ENCODE measurements at places on chromosomes 1 and 21.

- no peak for DNase-seq
Measured at GRCh38 chr1:6747674-6748073, 37.6 kb upstream of the CAMTA1 start.

- DNase-seq: no peak
Measured at GRCh38 chr1:205536759-205537361, 32.4 kb downstream of the CDK18 start.

GRCh38 chr1:199700551-199700950 is 327.0 kb upstream of the NR5A2 start:
- no peak for DNase-seq

DNA sequence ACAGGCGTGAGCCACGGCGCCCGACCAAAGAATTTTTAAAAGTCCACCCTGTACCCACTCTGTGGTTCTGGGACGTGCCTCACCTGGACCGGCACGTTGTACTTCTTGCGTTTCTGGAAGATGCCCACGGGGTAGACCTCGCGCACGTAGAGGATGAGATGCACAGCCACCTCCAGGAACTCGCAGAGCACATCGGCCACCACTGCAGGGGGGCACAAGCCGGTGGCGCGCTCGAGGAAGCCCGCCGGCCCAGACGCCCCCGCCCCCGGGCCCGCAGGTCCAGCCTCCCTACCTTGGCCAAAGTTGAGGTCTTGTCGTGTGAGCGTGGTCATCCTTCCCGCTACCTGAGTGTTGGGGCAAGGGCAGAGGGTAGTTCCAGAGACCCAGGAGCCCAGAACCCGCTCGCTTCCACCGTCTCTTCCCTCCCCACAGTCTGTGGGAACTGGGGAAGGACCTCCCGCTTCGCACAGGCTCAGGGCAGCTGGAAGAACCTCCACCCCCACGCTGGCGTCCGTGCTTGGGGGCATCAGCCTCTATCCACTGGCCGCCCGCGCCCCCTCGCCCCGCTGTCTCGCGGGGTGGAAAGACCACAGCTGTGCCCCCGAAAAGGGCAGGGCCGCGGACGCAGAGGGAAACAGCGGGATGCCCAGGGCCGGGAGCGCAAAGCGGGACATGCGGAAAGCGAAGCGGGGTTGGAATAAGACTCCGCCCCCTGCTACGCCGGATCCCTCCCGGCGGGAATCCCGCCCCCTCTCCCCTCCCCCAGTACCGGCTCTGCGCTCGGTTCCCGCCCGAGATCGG is 478 bp downstream of the MAD2L2 start:
- no peak for DNase-seq

DNA sequence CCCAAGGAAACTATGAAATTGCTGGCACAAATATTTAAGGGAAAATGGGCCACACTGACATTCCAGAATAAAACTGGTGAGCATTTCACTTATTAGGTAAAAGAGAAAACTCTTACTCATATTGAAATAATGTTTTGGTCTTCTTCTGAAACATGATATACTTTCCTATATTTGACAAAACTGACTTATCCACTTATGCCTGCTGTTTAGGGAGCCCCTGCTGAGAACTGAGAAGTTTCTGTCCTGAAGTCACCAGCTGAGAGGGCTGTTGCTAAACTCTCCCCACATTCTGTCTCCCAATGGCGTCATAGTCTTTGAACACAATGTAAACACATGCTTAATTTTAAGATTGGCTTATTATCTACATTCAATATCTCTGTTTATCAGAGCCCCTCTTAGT is 46.8 kb upstream of the ZC3H11B start:
- DNase-seq: no peak

DNA sequence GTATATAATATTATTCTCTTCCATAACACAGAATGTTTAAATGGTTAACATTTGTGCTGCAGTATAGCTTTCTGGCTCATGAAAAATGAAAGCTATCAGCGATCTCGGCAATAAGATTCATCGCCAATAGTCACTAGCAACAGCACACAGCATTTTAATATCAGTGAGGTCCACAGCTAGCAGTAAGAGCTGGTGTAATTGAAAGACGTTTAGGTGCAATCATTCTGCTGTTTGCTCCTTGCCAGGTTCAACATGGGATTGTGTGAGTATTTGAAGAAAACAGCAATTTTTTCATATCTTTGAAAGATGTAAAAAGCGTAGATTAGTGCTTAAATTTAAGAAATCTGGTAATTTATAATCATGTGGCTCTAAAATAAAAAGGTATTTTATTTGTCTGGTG is 20.1 kb downstream of the PRKACB start:
- DNase-seq: no peak

DNA sequence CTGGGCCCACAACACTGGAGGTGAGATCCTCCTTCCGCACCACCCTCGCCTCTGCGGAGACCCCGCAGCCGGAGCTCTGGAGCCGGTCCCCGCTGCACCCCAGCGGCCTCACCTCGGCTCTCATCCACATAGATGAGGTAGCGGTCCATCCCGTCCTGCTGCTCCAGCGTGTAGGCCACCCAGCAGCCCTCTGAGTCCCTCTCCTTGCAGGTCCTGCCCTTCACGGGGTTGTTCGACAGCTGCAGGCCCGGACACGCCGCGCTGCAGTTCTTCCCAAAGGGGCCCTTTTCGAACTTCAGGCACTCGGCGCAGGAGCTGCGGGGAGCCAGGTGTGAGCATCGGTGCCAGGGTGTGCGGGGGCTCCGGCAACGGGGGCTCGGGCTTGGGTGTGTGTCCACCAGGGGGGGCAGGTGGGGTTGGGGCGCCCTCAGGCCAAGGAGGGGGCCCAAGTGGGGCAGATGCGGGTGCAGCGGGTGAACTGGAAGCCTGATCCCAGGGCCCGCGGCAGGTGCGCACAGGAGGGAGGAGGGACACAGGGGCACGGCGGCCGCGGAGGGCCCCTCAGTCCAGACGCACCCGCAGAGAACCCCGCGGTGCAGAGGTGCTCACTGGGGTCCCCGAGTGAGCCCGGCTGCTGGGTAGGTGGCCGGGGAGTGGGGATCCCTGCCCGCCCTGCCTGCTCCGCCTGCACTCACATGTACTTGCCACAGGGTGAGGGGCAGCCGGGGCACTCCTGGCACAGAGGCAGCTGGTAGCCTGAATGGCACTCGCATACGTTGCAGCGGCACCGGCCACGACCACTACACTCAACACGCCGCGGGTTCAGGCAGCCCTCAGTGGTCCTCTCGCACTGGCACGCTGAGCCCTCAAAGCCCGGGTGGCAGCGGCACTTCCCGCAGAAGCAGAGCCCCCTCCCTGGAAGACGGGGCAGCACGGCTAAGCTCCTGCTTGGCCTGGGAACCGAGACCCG is 15.4 kb upstream of the PTTG1IP start:
- DNase-seq: no peak

GRCh38 chr1:35434703-35435102 is 122.5 kb downstream of the KIAA0319L start:
- no peak for DNase-seq

GRCh38 chr1:62905309-62905708 is 121.4 kb downstream of the ATG4C start:
- DNase-seq: no peak

GRCh38 chr1:178341261-178341956 is 155.4 kb downstream of the CLEC20A start:
- DNase-seq: no peak

DNA sequence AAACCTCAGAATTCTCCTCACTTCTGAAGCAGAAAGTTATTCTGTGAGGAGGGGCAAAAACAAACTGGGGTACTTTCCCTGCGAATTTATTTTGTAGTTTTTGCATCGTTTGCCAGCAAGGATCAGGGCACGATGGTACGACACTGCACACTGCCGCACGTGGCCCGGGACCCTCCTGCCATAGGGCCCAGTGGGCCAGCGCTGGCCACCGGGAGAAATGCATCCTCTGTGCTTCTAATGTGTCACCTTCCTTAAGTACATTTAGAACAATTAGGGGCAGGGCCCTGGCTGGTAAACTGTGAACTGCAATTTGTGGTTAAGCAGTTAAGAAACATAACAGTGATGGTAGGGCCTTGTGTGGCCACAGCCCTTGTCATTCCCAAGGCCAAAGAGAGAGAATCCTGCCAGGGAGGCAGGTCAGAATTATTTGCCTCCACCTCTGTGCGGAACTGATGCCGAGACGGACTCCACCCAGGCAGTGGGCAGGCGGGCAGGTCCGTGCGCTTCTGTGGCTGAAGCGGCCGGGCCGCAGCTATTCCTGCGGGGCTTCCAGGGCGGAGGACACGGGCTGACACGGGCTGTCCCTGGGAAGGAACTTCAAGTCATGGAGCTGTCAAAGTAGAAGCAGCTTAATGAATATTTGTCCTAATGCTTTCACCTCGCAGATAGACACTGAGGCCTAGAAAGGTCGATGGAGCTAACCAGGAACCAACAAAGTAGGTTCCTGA is 12.5 kb downstream of the GPR137B start:
- DNase-seq: no peak

DNA sequence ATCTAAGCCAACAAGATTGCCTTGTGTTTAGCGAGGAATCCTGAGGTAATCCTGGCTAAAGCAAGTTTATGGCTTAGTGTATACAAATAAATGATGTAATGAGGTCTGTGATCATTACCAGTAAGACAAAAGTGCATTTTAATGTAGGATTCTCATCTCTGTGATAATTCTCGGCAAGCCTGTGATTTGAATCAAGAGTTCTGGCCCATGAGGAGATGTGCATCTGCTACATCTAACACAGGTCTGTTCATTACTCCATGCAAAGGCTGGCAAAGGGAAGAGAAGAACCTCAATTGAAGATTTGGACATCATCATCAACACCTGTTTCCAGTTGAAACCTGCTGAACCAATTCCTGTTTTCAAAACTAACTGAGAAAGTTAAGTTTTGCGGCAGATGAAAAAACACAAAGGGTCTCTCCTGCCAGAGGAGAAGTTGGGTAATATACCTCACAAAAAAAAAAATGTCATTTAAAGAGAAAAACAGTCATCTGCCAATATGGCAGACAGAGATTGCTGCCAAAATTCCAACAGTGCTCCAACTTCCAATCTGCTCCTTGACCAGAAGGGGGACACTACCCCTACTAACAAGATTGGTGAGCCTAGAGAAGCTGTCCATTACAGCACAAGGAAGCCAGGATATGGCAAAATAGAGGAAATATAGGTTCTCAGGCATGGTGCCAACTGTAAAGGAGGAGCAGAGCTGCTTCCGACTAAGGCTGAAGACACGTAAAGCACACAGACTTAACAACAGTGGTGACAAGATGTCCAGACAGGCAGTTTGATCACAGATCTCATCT is 453.7 kb downstream of the TTLL7 start:
- no peak for DNase-seq

DNA sequence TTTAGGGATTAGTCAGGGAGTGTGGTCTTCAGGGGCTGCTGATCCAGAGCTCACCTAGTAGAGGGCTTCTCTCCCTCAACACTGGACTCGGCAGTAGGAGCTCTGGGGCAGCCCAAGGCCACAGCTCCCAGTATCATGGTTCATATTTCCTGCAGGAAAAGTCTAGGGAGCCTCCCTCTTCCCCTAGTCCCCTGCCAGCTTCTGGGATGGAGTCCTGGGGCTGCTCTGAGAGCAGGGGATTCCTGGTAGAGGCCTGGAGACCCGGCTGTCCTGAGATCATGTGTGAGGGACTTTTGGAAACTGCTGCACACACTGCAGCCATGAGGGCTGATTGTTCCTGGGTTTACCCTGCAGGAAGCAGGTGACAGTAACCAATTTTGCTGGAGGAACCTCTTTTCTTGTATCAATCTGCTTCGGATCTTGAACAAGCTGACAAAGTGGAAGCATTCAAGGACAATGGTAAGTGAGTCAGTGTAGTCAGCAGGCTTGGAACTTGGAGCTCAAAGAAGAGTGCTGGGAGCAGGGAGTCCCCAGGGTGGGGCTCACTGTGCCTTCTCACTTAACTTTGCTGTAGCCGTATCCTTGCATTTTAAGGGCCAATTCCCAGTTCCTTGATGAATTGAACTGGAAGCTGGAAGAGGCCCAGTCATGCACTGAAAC is 16.3 kb downstream of the STRIP1 start:
- no peak for DNase-seq

- no peak for DNase-seq
Measured at GRCh38 chr1:224554620-224555259, 61.4 kb upstream of the CNIH3 start.

- no peak for DNase-seq
Measured at GRCh38 chr1:19086176-19086875, 123.7 kb downstream of the UBR4 start.

DNA sequence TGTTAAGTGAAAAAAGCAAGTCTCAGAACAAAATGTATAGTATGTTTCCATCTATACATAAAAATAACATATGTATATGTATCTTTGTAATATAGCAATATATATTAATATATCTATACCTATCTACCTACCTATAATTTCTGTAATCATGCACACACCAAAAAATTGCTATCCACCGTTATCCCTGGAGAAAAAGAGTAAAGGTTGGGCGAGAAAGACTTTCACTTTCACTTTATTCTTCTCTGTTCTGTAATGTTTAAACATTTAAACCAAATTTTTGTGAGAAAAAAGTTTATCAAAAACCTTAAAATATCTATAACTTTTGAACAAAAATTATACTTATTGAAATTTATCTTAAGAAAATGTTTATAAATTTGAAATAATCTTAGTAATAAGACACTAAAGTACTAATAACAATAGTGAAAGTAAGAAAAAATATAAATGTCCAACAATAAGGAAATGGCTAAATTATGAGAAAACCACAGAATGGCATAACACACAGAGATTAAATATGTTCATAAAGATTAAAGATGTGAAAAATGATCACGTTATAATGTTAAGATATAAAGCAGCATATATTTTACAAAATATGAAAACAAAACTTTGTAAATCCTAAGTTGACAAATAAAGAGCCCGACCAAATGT is 74.0 kb upstream of the LRRC53 start:
- no peak for DNase-seq

DNA sequence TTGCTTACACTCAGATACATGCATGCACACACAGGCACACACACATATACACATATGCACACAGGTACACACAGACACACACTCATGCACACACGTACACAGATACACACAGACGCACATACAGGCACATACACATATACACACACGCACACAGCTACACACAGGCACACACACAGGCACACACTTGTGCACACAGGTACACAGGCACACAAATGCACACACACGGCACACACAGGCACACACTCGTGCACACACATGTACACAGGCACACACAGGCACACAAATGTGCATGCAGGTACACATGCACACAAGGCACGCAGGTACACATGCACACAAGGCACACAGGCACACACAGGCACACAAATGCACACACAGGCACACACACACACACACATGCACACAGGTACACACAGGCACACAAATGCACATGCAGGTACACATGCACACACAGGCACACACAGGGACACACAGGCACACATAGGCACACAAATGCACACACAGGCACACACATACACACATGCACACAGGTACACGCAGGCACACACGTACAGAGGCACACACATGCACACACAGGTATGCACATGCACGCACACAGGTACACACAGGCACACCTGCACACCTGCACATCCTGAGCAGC is 110.0 kb downstream of the WDR4 start:
- no peak for DNase-seq

- DNase-seq: no peak
Measured at GRCh38 chr1:167202049-167202448, 18.6 kb upstream of the POU2F1 start.

- no peak for DNase-seq
Measured at GRCh38 chr1:234102583-234102982, 198.1 kb downstream of the SLC35F3 start.

- no peak for DNase-seq
Measured at GRCh38 chr1:163161337-163161736, 41.4 kb downstream of the RGS5 start.

GRCh38 chr1:177171536-177172123 is 872 bp downstream of the BRINP2 start:
- DNase-seq: no peak

GRCh38 chr1:239997515-239998311 is 94.0 kb upstream of the FMN2 start:
- no peak for DNase-seq

Data from stimulated activated CD4-positive, alpha-beta T cell treated with anti-CD3 and anti-CD28 coated beads, Interleukin-2, amount 100 ng/mL, for 4 hours (primary cell).